ENCODE measurements at places on chromosomes 2 and 18. TPM values are rescaled to one million over a fixed set of nuclear protein-coding genes. Genes with fewer than 3 reads are reported as not detected.
A peak's percentile ranks its signal among the peaks of the same experiment; 100 is the strongest.

Gene TDRD15
- not detected for total RNA-seq

Gene CIB4
- total RNA-seq = 0.60 TPM

Gene OTX1
- 0.22 TPM for total RNA-seq

Gene TUBA4A
- total RNA-seq = 69.7 TPM

Gene CCDC121
- 1.9 TPM for total RNA-seq

Gene PPP4R3B
- total RNA-seq = 66.4 TPM

Gene CD8B2
- 0.26 TPM for total RNA-seq

Gene KIF5C
- total RNA-seq = 2.5 TPM

Gene SERPINB13
- total RNA-seq = not detected

Gene TCF23
- not detected for total RNA-seq

Gene ACAA2
- 281 TPM for total RNA-seq

Gene ANKRD30B
- 0.06 TPM for total RNA-seq

Gene TEKT4
- total RNA-seq = not detected

DNA sequence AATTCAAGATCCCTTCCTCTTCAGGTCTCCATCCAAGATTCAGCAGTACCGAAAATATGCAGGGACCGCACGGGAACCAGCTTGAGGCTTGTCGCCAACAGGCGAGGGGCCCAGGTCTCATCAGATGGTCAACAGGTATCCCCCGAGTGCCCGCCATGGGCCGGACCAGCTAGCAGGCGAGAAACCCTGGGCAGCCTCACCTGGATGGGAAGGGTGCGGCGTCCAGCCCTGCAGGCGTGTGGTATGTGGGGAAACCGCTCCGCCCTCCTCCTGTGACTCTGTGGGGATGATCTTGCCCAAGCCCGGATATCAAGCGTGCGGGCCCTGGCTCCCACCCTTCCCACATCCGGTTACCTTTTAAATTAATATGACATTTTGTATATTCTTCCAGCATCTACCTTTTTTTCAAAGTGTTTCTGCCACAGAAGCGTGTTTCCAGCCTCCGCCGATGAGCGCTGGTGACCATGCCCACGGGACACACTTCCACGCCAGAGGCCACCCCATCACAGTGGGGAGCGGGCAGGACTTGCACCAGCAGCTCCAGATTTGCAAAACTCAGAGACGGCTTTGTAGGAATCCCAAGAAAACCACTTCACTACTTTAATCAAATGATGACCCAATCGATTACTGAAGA lies 33.2 kb downstream of the ZNF516 start:
- no peak for DNase-seq

DNA sequence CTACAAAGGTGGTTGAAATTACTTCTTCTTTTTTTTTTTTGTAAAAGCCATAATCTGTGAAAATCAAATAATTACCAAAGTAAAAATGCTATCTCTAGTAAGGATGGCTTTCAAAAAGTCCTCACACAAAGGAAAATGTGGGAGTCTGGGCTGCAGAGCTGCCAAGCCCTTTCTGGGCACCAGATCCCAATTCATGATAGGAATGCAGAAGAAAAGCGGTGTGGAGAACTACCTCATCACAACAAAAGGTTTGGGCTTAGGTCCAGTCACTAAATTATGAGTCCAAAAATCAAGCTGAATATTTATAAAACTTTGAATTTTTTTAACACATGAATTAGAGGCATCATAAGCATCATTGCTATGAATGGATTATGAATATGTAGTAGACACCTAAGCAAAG lies 30.8 kb upstream of the EPHA4 start:
- DNase-seq = no peak

DNA sequence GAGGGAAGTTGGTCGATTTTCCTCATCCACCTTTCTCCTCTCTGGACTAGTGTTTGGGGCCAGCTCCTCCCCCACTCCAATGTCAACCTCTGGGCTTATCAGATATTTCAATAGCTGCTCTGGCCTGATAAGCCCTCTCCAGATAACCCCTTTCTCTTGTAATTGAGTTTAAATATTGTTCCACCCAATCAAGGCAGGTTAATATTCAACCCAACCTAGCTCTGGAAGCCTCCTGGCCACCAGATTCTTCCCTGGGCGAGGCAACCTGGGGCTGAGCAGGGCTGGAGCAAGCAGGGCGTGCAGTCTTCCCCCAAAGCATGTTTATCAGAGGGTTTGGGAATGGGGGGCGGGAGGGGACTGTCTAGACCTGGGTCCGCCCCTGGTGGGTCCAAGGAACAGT lies 73.8 kb downstream of the TFCP2L1 start:
- DNase-seq = peak; percentile 83

DNA sequence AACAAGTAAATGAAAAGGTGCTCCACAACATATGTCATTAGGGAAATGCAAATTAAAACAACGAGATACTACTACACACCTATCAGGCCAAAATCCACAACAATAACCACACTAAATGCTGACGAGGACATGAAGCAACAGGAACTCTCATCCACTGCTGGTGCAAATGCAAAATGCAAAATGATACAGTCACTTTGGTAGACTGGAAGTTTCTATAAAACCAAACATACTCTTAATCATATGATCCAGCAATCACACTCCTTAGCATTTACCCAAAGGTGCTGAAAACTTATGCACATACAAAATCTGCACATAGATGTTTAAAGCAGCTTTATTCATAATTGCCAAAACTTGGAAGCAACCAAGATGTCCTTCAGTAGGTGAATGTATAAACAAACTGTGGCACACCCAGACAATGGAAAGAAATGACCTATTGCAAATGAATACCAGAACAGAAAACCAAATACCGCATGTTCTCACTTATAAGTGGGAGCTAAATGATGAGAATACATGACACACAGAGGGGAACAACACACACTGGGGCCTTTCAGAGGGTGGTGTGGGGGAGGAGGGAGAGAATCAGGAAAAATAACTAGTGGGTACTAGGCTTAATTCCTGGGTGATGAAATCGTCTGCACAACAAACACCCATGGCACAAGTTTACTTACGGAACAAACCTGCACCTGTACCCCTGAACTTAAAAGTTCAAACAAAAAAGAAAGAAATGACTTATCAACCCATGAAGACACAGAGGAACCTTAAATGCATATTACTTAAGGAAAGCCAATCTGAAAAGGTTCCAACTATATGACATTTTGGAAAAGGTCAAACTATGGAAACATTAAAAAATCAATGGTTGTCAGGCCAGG lies 80.4 kb downstream of the ASXL2 start:
- DNase-seq = no peak

- DNase-seq = no peak
Observed at GRCh38 chr2:17719562-17720371, 33.8 kb downstream of the SMC6 start.

DNA sequence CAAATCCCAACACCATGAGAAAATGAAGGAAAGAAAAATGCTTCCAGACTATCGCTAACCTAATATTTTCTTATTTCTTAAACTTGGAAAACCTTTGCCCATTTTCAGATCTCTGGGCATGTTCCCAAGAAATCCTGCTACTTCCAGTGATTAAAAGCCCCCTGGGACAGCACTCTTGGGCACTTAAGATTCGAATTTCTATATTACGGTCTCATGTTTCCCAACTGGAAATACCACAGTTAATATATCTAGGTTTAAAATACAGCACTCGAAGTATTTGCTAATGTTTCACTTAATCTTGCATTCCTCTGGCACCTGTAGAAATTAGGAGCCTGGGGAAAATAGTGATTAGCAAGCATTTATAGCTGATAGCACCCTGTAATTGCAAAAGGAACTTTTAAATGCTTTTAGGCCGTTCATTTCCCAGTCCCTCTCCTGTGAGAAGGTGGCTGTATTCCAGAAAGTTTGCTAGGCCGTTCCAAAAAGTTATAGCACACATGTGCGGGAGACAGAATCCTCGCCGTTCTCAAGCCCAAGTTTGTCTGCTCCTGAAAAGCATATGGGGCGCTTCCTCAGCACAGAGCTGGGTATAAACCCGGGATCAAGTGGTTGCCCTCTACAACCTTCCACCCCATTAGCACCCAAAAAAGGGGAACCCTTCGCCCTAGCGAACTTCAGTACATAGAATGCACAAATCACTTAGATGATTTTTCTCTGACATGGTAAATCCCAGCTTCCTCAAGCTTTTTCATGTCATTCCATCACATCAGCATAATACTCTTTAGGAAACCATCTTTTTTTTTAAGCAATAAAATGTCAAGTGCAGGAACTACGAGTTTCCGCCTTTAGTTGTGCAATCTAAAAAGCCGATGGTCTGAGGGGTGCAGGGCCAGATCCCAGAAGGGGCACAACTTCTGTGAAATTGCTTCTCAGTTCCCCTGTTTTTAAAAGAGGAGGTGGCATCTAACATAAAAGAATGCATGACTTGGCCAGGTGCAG lies 60.6 kb downstream of the DIPK1C start:
- DNase-seq = no peak

- DNase-seq = no peak
Observed at GRCh38 chr2:134839649-134840048, 1.2 kb downstream of the ACMSD start.

GRCh38 chr2:173652311-173652710 lies 297.6 kb downstream of the CDCA7 start:
- no peak for DNase-seq

GRCh38 chr2:229818230-229818629 lies 103.6 kb downstream of the TRIP12 start:
- DNase-seq = no peak

DNA sequence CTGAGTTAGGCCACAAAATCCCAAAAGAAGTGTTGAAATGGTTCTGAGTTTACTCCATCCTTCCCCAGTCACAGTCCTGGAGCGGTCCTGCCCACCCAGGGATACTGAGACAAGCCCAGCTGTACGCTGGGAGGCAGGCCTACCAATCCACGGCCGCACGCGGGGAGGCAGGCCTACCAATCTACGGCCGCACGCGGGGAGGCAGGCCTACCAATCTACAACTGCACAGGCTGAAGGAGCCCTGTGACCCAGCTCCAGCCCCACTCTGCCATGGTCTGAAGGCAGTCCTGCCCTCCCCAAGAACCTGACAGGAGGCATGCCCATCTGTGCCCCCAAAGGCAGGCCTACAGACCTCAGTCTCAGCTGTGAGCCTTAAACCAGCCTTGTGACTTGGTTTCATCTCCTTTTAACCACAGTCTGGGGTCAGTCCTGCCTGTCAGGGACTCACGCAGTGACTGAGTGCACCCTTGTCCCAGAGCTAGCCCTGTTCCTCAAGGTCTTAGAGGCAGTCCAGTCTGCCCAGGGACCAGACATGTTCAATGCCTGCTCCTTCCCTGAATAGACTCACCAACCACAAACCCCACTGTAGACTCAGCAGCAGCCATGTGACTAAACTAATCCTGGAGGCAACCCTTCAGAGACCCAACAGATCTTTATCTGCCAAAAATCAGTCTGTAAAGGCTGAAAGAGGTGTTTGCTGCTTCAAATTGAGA lies 36.8 kb downstream of the GPC1 start:
- no peak for DNase-seq

DNA sequence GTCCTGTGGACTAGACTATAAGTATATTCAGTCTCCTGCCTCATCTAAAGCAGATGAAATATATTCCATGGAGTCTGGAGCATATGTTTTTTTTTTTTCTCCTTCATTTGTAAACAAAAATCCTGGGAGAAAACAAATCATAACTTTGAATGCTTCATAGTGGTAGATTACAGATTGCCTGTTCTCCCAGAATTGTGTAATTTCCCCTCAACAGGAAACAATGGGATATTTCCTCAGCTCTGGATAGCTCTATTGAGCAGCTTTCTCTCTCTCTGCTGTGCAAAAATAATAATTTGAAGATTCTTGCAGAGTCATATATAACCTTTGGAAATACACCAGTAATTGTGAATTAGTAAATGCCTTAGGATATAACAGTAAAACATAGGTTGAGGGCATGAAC lies 1406.6 kb upstream of the ACVR2A start:
- DNase-seq = no peak

DNA sequence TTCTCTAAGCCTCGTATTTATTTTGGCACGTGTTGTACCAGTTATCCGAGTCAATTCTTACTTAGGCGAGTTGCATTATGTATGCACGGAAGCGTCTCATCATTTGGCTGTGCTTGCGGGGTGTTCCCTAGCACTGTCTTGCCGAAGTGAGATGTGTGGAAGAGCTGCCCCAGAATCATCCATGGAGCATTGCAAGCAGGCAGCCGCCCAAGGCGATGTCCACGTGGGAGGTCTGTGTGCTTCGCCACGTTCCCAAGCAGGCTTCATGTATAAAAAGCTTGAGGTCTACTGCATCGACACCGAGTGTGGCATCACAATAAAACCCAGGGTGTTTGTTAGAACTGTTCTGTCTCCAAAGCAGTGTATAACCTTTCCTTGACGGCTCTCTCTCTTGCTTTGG lies 849.9 kb downstream of the DCDC2C start:
- DNase-seq = no peak

GRCh38 chr2:218019411-218020060 lies 16.7 kb upstream of the TNS1 start:
- no peak for DNase-seq

- DNase-seq = no peak
Observed at GRCh38 chr2:100660851-100661584, 98.2 kb downstream of the PDCL3 start.

DNA sequence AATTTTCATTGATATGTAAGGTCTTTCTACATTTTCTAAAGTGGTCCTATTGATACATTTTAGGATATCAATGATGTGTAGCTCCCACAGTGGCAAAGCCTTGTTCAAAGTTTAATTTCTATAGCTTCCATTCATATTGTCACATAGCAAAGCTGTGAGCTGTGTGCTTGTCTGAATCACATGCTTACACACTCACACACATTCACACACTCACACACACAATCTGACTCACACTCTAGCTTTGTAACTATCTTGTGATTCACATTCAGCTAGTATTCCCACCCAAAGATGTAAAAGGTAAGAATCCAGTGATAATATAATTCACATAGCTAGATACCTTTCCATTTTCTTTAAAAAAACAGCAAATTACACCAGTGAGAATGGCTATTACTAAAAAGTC lies 58.7 kb downstream of the MAPRE2 start:
- DNase-seq = no peak

- no peak for DNase-seq
Observed at GRCh38 chr2:241194811-241195210, 6.3 kb downstream of the ANO7 start.

DNA sequence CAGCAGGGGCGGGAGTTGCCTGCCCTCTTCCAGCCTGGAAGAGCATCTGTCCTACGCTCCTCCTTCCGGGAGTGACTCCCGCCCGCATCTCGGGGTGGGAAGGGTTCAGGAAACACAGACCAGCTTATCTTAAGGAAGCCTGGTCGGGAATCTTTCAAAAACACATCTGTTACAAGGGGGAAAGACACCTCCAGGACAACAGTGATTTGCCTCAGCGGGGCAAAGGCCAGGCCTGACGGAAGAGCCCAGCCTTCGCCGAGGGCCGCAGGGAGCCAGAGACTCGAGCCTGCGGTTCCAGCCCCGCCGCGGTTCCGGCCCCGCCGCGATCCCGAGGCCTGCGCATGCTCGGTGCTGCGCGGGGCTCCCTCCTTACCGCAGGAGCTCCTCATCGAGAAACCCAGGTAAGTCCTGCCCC lies 38.1 kb upstream of the TGIF1 start:
- peak; percentile 77 for DNase-seq

- DNase-seq = no peak
Observed at GRCh38 chr2:175865716-175866115, 136.4 kb downstream of the LNPK start.

- no peak for DNase-seq
Observed at GRCh38 chr2:171163261-171163660, 2.6 kb upstream of the TLK1 start.
